ENCODE measurements at places on chromosomes 1 and 21. TPM values are rescaled to one million over a fixed set of nuclear protein-coding genes. Genes with fewer than 3 reads are reported as not detected.

TLCD4 gene
- total RNA-seq = 22.4 TPM

CRP gene
- total RNA-seq = not detected

TMEM50A gene
- 117 TPM for total RNA-seq

DNA sequence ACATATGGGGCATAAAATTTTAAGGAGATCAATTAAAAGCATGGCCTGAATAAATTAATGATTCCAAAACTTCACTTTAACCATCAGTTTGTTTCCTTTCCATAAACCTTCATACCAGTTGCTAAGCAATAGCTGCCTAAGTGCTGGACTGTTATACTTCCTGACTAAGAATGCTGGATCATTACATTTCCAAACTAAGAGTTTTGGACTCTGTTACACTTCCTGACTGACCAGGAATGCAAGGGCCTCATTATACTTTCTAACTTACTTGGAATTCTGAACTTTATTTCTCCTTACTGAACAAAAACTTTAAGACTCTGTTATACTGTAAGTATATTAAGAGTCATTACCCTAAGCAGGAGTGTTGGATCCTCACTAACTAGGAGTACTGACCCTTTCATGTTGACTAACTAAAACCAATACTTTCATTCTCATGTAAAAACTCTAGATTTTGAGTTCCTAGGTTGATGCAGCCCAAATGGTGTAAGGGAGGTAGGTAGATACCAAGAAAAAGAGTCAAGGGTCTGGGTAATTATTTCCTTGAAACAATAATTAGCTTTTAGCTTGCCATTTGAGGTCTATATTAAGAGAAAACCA, 118.2 kb downstream of the FAF1 start:
- no peak for DNase-seq

DNA sequence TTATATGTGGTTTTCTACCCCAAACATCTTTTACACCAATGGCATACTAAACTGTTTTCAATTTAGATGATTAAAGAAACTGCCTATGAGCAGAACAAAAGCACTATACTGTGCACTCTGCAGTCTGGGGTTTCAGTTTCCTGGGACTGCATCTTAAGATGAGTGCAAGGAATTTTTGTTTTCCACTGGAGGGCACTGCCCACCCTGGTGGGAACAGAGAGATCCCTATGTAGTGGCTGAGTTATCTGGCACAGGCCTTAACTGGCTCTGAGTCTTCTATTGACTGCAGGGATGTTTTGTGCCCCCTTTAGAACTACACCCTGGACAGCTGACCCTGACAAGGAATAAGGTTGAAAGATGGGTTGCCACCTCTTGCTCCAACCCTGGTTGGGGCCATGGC, 12.0 kb downstream of the PROK1 start:
- no peak for DNase-seq

DNA sequence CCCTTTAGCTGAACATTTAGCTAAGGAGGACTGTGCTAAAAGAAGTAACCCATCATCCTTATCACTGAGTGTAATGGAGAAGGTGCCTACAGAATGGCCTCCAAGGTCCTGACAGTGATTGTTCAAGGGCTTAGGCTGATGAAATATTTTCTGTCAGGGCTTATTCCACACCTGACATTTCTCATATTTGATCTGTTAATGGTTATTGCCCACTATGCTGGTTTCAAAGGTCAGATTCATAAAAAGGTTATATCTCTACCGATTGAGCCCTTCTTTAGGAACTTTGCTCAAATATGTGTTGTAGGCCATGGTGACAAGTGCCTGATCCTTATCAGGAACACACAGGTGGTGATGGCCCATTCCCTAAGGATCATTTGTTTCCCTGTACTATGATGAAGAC, 766.4 kb upstream of the ADGRL2 start:
- no peak for DNase-seq

GRCh38 chr1:230191855-230192254, 124.8 kb downstream of the GALNT2 start:
- no peak for DNase-seq

- DNase-seq = no peak
These were observed 174.7 kb downstream of the LBR start for GRCh38 chr1:225253173-225253572.

- no peak for DNase-seq
These were observed 18.8 kb downstream of the MX1 start for GRCh38 chr21:41444703-41445464.

DNA sequence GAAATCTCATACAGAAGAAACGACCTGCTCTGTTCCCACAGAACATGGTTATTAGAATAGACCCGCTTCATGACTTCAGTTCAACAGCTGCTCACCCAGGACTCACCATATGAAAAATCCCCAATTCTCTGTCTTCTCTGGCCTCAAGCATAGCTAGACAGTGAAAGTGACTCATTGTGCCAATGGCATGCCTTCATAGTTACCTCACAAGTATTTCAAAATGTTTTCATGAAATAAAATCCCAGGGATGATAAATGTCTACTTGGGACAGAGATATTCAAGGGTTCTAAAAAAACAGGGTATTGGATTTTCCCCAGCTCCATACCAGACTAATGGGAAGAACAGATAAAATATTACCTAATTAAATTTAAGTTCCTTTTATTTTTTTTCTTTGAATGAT, 82.3 kb downstream of the NOTCH2 start:
- no peak for DNase-seq

All from breast epithelium (tissue), 4 donors.